Hair follicular keratinocyte (primary cell): ENCODE measurements at places on chromosomes 11 and 22. TPM values are rescaled to one million over a fixed set of nuclear protein-coding genes. Genes with fewer than 3 reads are reported as not detected.

The HTR3A gene
- total RNA-seq: not detected in 2 replicates

The OR4C3 gene
- total RNA-seq: not detected in 2 replicates

The MS4A12 gene
- not detected in 2 replicates for total RNA-seq

The CD6 gene
- 0.86 TPM in 1 of 2 replicates, not detected in the other for total RNA-seq

The GGT5 gene
- 0.30 TPM in 1 of 2 replicates, not detected in the other for total RNA-seq

The APOA1 gene
- not detected in 2 replicates for total RNA-seq

The CACNA1I gene
- under 0.01 TPM in 1 of 2 replicates, not detected in the other for total RNA-seq

The C11orf91 gene
- not detected in 2 replicates for total RNA-seq

The NRIP3 gene
- 1.7 and 1.8 TPM in 2 replicates for total RNA-seq

The OR10D3 gene
- not detected in 2 replicates for total RNA-seq

The FREY1 gene
- 0.38 TPM in 1 of 2 replicates, not detected in the other for total RNA-seq

The OR4X2 gene
- total RNA-seq: not detected in 2 replicates

The CSRP3 gene
- not detected in 2 replicates for total RNA-seq

The SHANK2 gene
- total RNA-seq: 0.80 and 7.3 TPM in 2 replicates

The SMC1B gene
- total RNA-seq: not detected in 2 replicates

The PIH1D2 gene
- 0.39 and 1.3 TPM in 2 replicates for total RNA-seq

The CARNS1 gene
- total RNA-seq: 0.30 TPM in 1 of 2 replicates, not detected in the other

The PLEKHA7 gene
- total RNA-seq: 0.16 TPM in 1 of 2 replicates, not detected in the other

The RASGRP2 gene
- total RNA-seq: 2.1 TPM in 1 of 2 replicates, not detected in the other

The DBX1 gene
- not detected in 2 replicates for total RNA-seq

The TCN2 gene
- 1.1 and 1.6 TPM in 2 replicates for total RNA-seq

The OR4D5 gene
- not detected in 2 replicates for total RNA-seq

The EFCAB6 gene
- total RNA-seq: 0.11 and 0.47 TPM in 2 replicates

The FUT4 gene
- 2.4 and 3.2 TPM in 2 replicates for total RNA-seq

The TAGLN gene
- 42.9 and 116 TPM in 2 replicates for total RNA-seq

The ATF4 gene
- 524 and 717 TPM in 2 replicates for total RNA-seq

The KCNE3 gene
- not detected in 2 replicates for total RNA-seq

The TRIM48 gene
- total RNA-seq: not detected in 2 replicates

The ARHGAP20 gene
- total RNA-seq: not detected in 2 replicates

The ZBTB16 gene
- total RNA-seq: 0.08 and 0.55 TPM in 2 replicates

The CAVIN3 gene
- 395 and 493 TPM in 2 replicates for total RNA-seq

The IL17REL gene
- total RNA-seq: not detected in 2 replicates

The TESMIN gene
- 6.6 and 9.8 TPM in 2 replicates for total RNA-seq

The FXYD6 gene
- total RNA-seq: 0.08 TPM in 1 of 2 replicates, not detected in the other

The KCNJ1 gene
- 0.08 TPM in 1 of 2 replicates, not detected in the other for total RNA-seq

The PLAAT5 gene
- not detected in 2 replicates for total RNA-seq

The ESAM gene
- not detected in 2 replicates for total RNA-seq

The SLC22A9 gene
- total RNA-seq: not detected in 2 replicates

The OR8A1 gene
- not detected in 2 replicates for total RNA-seq

The TEAD1 gene
- total RNA-seq: 28.9 and 38.6 TPM in 2 replicates

The CDC42BPG gene
- total RNA-seq: 3.8 and 8.1 TPM in 2 replicates

The SLC29A2 gene
- total RNA-seq: 3.1 and 6.2 TPM in 2 replicates

The CLP1 gene
- total RNA-seq: 13.7 and 22.4 TPM in 2 replicates

The PHF21B gene
- total RNA-seq: not detected in 2 replicates

The RNF215 gene
- total RNA-seq: 8.8 and 12.7 TPM in 2 replicates
